ENCODE measurements at places on chromosomes 4 and X.

DNA sequence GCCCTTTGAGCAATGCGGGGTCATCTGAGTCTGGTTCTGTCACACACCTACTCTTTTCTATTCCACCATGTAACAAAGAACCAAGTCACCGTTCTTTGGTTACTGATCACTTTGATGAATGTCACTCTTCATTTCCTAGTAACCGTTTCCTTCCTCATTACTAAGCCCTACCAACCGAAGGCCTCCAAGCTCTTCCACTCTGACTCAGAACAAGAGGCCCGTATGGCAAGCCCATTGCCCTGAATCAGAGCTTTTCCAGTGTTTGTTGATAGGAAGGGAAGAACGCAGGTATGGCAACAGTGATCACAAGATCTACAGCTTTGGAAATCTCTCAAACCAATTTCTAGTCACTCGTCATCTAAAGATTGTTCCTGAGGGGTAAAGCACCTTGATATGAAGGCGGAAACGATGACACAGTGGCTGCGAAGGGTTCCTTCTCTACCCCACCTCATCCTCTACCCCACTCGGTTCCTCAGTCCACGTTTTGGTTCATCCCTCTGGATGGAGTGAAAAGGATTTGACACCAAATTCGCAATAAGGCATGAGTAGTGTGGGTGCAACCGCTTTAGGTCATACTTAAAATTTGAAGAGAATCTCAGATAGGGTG lies 28.0 kb upstream of the CD40LG start:
- DNase-seq, result no peak

DNA sequence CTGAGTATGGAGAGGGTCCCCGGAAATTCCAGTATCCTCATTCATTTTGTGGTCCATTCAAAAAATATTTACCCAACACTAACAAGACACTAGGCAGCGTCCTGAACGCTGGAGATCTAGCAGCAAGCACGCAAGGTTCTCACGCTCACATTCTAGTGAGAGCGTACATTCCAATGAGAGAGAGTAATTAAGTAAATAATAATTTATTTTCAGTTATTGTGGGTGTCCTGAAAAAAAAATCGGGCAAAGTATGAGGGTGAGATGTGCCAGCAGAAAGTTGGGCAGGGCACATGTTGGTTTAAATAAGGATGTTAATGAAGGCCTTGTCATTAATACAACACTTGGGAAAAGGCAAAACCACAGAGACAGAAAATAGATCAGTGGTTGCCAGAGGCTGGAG lies 4.0 kb upstream of the TMEM156 start:
- DNase-seq, result peak; percentile 87

- no peak for DNase-seq
Observed at GRCh38 chrX:23953908-23954269, 46.1 kb downstream of the CXorf58 start.

DNA sequence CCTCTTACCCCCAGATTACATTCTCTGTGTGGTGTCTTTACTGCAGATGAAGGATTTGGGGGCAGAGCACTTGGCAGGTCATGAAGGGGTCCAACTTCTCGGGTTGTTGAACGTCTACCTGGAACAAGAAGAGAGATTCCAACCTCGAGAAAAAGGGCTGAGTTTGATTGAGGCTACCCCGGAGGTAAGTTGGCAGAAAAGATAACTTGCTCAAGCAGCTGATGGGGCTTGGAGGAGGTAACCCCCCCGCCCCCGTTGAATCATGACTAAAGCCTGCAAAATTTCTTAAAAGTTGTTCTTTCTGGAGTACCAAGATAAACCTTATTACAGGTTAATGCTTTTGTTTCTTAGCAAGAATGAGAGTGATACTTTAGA lies 1.5 kb downstream of the CCNG2 start:
- DNase-seq, result no peak

DNA sequence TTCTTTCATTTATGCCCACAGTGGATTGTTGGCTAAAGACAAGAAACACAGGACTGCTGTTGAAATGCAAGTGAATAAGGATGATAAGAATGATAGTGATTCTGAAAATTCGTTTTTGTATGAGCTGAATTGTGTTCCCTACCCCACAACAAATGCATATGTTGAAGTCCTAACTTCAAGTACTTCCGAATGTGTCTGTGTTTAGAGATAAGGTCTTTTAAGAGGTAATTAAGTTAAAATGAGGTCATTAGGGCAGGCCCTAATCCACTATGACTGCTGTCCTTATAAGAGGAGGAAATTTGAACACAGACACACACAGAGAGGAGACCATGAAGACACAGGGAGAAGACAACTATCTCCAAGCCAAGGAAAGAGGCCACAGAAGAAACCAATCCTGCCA lies 126.6 kb upstream of the ACSL4 start:
- no peak for DNase-seq

- no peak for DNase-seq
Observed at GRCh38 chr4:107404591-107405300, 315.3 kb downstream of the PAPSS1 start.

GRCh38 chr4:78552389-78553042 lies 946 bp downstream of the ANXA3 start:
- peak; percentile 76 for DNase-seq

GRCh38 chrX:77160301-77160700 lies 286.9 kb upstream of the FGF16 start:
- no peak for DNase-seq

DNA sequence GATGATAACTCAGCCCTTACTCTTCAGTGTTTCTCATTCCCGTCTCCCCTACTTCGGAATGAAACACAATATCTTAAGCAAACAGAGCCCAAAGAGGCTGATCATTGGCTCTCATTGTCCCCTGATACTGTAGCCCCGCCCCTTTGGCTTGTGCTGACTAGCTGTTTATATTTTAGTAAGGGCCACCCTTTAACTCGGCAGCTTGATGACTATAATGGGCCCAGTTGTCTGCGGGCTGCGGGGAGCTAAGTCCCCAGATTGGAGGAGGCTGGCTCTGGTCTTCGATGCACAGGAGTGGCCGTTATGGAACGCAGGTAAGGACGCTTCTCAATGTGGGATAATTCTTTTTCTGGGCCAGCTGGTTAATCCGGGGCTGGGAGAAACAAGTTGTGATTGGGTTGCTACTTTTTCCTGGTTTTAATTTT lies at the start of gene TRIM2:
TRIM2 (plus strand) TSS at position 197 of the 425 bp plus-strand sequence; CDS start at position 285, 88 bp downstream.
- no peak for DNase-seq
